ENCODE measurements at places on chromosomes 7 and 10.

DNA sequence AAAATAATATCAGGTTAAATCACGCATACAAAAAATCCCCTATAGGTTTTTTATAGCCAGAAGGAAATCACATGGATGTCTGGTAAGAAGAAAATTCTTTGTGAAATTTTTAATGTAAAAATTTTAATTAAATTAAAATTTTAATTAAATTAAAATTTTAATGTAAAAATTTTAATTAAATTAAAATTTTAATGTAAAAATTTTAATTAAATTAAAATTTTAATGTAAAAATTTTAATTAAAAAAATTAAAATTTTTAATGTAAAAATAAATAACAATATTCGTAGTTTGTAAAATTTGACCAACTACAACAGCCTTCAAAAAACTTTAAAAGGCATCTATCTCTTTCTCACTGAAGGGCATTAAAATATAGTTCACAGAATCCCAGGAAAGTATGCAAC is 61.5 kb downstream of the CTTNBP2 start:
- DNase-seq: no peak

DNA sequence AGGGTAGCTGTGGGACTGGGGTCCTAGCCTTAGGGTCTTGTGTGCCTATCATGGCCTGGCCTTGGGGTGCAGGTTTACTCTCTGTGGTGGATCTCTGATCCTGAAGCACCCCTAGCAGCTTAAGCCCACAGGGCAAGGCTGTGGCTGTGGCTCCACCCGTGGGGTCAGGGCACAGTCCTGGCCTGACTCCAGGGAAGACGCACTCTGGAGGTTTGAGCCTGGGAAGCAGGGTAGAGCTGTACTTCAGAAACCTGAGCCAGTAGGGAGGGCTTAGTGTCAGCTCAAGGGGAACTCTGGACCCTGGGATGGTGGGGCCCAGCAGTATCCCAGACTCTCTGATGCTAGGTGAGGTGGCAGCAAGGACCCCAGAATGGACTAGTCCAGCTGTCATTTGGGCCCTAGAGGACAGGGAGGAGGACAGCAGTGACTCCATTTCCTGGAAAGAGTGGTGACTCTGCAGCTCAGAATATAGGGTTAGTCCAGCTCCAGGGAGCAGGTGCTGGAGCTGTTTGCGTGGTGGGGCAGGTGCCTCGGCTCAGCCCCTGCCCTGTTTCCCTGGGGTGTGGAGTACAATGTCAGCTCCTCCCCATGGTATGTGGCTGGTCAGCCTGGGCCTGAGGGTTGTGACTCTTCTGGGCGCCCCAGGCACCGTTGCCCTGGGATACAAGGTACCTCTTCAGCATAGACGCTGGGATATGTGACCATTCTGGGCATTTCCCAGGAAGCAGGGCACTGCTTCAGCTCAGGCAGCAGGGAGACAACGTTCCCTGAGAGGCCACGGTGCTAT is 15.8 kb downstream of the GTPBP4 start:
- no peak for DNase-seq

GRCh38 chr10:14683256-14683655 is 91.4 kb downstream of the FAM107B start:
- DNase-seq: no peak

DNA sequence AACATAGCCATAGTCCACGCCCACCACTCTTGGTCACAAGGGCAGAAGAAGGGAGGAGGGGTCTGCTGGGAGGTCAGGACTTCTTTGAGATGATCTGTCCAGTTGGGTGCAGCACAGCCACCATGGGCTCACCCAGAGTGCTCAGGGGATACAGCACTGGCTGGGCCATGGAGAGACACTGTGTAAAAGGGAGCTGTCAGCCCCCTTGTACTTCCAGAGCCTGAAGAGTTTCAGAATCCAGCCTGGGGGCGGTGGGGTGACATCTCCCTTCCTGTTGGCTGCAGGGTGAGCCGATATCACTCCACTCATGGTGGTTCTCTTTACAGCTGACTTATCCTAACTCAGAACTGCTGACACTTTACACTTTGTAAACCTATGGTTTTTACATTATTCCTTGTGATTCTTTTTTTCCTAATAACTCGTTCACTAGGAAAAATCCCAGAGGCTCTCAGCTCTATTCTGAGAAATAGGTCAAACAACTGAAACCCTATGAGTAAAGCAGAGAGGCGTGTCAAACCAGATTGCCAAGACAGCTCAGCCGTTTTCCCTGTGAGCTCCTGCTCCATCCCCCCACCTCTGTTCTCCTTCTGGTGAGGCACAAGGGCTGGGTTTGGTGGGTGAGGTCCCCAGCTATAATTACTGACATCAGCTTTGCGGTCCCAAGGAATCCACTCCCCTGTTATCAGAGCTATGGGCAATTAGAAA is 3.2 kb upstream of the MRPS24 start:
- DNase-seq: no peak

DNA sequence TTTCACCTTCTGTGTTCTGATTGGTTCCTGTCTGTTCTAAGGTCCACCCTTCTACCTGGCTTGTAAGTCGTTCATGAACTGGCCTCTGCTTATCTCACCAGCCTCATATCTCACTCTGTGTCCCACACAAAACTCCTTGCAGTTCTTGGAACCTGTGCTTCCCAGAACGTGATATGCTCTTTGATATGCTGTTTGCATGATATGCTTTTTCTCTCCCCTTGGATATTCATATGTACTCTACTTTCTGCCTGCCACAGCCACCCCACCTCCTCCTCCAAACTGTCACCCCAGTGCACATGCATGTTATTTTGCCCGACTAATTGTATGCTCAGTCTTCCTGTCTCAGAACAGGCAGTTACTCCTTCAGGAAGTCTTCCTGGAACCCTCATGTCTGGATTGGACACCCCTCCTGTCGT is 1.9 kb upstream of the ITPRIP start:
- DNase-seq: no peak
